Activated naive CD4-positive, alpha-beta T cell treated with anti-CD3 and anti-CD28 coated beads, Interleukin-2, amount 10 ng/mL, durations not matched to agents 5 hours and 36 hours (primary cell): ENCODE measurements at places on chromosomes 1 and 21. TPM values are rescaled to one million over a fixed set of nuclear protein-coding genes. Genes with fewer than 3 reads are reported as not detected.

LDLRAD1 gene
- total RNA-seq = not detected

DDI2 gene
- total RNA-seq = 36.5 TPM

PADI1 gene
- not detected for total RNA-seq

B4GALT2 gene
- total RNA-seq = 10.3 TPM
